Effector CD8-positive, alpha-beta T cell (primary cell): ENCODE measurements at places on chromosomes 1 and 21.
A peak's percentile ranks its signal among the peaks of the same experiment; 100 is the strongest.

GRCh38 chr1:31936278-31936980, 1.7 kb downstream of the PTP4A2 start:
- DNase-seq: no peak

- DNase-seq: no peak
Measured at GRCh38 chr21:16323596-16323995, 593.8 kb downstream of the USP25 start.

DNA sequence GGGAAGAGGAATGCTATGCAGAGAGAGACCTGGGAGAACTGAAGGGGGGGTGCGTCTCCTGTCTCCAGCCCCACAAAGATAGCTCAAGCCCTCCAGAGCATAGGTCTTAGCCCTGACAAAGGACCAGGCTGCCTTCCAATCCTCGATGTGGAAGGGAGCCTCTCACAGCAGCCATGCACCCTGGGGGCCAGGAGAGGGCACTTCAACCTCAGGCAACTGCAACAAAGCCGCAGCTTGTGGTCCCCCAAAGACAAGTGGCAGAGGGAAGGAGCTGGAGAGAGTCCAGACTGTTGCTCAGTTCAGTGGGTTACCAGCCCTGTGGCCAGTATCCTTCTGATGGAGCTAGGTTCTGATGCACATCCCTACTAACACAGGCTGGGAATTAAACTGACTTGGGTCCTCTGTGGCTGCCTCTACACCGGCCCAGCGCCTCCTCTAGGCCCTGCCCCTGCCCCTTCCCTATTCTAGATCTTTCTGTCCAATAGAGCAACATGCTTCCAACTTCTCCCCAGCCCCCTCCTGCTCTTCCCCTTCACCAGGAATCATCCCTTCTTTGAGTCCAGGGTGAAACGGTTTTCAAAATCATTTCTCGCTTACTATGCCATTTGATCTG, 100.7 kb upstream of the SPATA6 start:
- no peak for DNase-seq

GRCh38 chr1:114278911-114279310, 125.2 kb upstream of the SYT6 start:
- DNase-seq: no peak

DNA sequence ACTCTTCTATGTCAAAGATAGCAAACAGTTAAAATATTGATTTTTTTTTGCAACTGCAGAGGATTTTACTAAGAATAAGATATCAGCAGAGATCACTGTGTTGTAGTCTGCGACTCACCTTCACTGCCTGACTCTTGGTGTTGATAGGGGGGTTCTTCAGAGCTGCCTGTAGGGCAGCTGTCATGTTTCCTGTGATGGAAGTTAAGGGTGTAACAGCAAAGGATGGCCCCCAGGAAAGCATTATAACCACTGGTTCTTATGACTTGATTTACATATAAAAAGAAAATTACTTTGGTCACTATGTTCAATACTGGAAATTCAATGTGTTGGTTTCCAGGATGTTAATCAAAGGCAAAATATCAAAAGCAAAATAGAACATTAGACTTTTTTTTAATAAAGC, 2.6 kb downstream of the ARPC5 start:
- no peak for DNase-seq

- no peak for DNase-seq
Measured at GRCh38 chr1:83998498-83999315, at the start of gene TTLL7. TSS of gene TTLL7 (minus strand) at chr1:83999132. CDS start at chr1:83952211, 46,921 bp downstream.

DNA sequence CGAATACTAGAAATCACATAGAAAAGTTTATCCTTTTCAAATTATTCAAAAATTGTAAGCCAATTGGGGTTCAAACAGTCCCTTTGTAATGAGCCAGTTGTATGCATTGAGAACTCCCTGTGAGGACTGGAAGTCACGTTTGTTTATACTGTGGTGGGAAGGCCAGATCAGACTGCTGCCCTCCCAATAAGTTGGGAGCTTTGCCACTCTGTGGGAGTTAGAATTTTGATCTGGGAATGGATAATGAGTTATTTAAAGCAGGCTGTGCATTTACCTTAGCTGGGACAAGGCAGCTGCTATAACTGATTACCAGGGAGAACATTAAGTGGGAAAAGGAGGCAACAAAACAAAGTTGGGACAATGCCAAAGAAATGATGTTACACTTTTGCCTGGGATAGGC, 178.8 kb downstream of the SDCCAG8 start:
- no peak for DNase-seq

GRCh38 chr1:43199093-43199726, 27.1 kb downstream of the CFAP57 start:
- DNase-seq: no peak

GRCh38 chr1:217029281-217030157, 306.3 kb upstream of the ESRRG start:
- no peak for DNase-seq

DNA sequence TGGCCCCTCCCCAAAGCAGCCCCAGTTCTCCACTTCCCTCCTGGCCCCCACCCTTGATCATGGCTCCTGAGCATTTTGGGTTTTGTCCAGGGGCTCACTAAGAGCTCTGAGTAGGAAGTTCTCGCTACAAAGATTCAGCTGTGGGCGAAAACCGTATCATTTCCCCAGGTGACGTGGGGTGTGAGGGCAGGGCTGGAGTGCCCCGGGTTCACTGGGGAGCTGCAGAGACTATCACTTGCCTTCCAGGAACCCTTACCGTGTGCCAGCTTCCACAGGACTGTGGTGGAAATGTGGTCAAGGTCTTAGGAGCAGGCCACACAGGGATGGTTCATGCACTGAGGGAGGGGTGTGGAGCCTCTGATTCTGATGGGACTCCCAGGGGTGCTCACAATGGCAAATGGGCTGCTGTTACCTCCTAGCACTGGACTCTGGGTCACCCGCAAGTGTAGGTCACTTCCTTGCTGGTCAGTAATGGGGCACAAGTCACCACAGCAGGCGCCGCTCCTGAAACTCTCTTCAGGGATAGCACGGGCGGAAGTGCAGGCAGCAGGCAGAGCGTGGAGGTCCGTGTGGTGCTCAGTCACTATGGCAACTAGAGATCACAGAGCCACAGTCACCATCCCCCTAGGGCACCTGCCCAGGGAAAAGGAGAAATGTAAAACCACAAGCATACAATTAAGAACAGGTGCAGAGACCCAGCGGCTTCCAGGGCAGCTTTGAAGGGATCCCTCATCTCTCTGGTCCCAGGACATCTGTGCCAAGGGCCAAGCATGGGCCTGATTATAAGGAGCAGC, 35.4 kb downstream of the RSPH1 start:
- peak; percentile 26 for DNase-seq

DNA sequence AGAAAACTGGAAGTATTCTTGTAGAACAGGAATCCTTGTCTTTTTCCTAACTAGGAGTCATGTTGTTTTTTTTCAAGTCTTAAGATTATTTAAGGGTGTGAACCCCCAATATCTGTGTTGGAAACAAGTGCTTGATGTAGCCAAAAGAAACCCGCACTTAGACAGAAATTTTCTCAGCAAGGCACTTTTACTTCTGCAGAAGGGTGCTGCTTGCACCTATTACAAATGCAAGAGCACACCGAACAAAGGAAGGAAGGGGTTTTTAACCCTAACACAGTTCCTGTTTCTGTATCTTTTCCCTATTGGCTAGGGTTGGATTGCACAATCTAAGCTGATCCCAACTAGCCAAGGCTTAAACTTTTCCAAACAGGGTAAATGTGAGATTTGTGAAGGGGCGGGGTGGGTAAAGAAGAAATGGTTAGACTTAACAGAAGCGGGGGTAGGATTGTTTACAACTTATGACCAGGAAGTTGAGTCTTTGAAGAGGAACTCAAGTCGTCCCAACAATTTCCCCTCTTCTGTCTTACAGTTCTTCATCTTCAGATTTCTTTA, 75.1 kb downstream of the ZFYVE9 start:
- DNase-seq: no peak

DNA sequence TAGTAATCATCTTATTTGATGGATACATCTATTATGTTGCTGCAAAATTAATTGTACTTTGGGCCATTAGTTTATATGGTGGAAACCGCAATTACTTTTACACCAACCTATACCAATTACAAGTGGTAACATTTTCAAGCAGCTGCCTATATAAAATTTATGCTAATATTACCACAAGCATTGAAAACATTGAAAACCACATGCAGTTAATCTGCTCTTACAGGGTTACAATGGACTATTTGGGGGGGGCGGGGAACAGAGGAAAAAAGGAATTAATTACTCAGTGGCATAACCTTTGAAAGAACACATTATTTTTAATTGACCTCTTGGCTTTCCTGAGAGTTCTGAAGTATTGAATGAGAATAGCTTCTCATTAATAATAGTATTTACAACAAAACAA, 1793.2 kb downstream of the NCAM2 start:
- no peak for DNase-seq

DNA sequence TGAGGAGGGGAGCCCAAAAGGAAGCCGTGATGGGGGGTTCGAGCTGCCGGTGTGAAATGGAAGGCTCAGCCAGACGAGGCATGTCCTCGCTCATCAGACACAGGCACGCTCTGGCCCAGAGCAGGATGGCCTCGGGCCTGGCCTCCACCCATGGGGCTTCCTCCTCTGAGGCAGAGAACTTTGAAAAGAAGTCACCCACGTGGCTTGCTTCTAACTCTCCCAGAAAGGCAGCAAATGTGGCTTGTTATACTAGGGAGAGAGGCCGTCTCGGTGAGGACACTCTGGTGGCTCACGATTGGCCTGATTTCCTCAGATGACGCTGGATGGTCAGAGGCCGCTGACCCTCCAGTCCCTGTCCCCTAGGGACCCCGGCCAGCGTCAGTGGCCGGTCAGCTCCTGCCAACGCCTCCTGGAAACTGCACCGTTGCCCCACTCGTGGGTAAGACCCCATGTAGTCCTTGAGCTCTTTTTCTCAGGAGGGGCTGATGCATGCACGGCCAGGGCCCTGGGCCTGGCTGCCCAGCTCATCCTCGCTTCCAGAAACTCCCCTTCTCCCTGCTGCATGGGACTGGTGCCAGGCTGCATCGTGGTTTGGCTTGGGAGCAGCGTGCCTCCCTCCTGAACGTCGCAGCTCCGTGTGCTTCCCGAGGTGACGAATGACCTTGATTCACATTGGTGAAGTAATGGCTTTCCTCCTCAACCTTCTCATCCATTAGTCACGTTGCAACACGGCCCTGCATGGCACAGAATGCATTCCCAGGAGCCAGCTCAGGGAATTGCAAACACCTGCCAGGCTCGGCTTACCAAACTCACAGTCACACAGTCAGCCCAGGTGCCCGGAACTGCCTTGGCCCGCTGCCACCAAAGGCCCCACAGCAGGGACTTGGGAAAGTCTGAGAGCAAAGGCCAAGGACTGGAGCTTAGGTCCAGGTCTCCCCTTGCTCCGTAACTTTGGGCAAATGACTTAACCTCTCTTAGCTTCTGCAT, 58.8 kb downstream of the TOMM20 start:
- no peak for DNase-seq

DNA sequence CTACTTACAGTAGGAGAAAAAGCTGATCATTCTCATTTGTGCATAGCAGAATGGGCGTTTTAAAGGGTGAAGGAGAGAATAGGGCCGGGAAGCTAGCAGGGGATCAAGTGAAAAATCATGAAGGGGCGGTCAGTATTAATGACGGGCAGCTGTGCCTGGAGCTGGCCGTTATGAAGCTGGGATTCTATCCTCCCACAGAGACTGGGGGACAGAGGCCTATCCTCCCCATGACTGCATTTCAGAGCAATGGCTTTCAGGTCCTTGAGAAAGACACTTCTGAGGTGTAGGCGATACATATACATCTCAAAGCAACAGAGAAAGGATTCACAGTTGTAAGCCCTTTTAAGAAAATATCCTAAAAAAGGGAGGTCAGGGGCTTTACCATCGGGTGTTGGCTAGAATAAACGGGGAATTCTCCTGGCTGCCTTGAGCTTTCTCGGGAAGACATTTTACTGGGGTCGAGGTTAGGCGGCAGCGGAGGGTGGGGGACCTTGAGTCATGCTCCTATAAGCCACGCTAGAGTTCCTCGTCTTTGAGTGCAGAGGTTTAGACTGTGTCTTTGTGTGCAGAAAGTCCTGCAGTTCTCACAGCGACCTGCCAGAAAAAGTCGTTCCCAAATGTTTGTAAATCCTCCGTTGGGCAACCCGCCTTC, 559 bp upstream of the MTARC2 start:
- DNase-seq: no peak

- DNase-seq: no peak
Measured at GRCh38 chr1:89125913-89126580, at the start of gene GBP2. TSS of gene GBP2 (minus strand) at chr1:89126114. CDS start at chr1:89121966, 4,148 bp downstream.

- no peak for DNase-seq
Measured at GRCh38 chr1:14486401-14487201, 111.9 kb upstream of the KAZN start.

- DNase-seq: no peak
Measured at GRCh38 chr1:228807904-228808605, 72.8 kb downstream of the RHOU start.

DNA sequence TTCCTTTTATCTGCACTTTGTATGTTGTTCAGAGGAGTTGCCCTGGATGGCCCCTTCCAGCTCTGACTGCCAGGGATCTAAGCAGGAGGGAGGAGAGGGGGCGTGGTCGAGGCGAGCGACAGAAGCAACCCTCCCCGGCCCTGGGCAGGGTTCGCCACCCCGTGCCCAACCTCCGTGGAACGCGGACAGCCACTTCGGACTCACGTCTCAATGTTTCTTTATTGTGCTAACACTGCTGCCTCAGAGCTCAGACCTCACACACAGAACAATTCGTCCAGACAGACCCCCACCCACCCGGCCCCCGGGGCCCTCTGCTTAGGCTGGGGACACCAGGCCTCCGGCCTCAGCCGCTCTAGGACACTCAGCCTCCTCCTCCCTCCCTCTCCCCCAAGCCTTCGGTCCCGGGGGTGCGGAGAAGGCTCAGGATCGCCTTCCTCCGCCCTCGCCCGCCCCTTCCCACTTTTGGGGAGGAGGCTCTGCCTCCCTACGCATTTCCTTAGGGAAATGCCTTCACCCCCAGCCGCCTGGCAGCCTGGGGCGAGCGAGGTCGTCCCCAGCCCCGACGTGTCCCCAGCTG, 8.3 kb downstream of the VSIG8 start:
- DNase-seq: no peak

DNA sequence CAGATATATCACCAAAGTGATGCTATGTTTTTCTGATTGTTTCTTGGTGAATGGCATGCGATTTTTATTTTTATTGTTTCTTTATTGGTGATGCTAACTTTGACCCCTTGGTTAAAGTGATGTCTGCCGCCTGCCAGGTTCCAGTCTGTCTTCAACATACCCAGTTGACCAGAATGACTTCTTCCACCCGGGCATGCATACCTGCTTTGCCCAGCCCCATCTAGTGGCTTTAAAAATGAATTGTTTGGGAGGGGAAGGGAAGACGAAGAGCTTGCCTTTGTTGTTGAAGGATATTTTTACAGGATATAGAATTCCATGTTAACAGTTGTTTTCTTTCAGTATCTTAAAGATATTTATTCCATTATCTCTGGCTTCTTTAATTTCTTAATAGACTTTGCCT, 65.1 kb downstream of the ATG4C start:
- no peak for DNase-seq

DNA sequence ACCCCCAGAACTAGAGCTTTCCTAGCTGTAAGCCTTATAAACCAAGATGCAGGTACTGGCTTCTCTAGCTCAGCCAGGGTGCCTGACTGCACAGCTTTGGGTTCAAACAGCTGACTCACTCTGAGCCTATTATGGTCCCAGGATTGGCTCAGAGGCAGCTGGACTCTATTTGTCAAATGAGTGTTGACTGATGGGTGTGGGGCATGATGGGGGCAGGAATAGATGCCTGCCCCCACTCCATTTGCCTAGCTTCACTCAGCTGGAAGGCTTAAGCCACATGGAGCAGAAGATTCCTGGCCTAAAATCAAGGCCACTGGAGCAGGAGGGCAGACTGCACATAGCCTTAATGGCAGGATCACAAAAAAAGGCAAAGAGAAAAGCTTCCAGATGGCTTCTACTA, 90.5 kb downstream of the PIK3R3 start:
- no peak for DNase-seq

GRCh38 chr1:99369154-99369553, 104.9 kb downstream of the PLPPR4 start:
- no peak for DNase-seq

- DNase-seq: no peak
Measured at GRCh38 chr1:15141935-15142539, 11.5 kb upstream of the TMEM51 start.
